Islet precursor cell (in vitro differentiated cells): ENCODE measurements at places on chromosomes 6 and 20.

GRCh38 chr6:835476-836160, 142.7 kb upstream of the EXOC2 start:
- DNase-seq: no peak

DNA sequence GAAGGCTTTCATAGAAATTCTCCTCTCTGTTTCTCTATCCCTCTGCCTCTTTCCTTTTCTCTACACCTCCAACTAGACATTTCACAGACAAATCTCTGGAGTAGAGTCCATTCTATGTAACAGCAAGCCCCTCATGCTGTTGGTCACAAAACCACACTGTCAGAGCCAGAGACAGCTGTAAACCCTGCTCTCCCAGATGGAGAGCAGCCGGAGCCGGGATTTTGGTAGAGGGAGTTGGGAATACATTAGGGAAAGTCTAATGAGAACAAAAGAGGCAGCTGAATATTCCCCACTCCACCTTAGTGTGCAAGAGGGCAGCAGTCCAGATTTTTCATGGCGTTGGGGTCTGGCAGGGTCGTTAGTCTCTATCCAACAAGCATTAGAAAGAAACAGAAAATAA, 68.3 kb upstream of the EDN1 start:
- no peak for DNase-seq

- peak; percentile 96 for DNase-seq
These were observed 255.9 kb downstream of the SYNE1 start for GRCh38 chr6:152380993-152381898.

- no peak for DNase-seq
These were observed 92.3 kb upstream of the ELOVL5 start for GRCh38 chr6:53441035-53441493.

GRCh38 chr6:126842769-126843168, 275.7 kb upstream of the RSPO3 start:
- no peak for DNase-seq

- DNase-seq: no peak
These were observed 42.5 kb downstream of the PANK2 start for GRCh38 chr20:3931664-3932063.

GRCh38 chr6:34027445-34027936, 118.4 kb downstream of the GRM4 start:
- peak; percentile 73 for DNase-seq

DNA sequence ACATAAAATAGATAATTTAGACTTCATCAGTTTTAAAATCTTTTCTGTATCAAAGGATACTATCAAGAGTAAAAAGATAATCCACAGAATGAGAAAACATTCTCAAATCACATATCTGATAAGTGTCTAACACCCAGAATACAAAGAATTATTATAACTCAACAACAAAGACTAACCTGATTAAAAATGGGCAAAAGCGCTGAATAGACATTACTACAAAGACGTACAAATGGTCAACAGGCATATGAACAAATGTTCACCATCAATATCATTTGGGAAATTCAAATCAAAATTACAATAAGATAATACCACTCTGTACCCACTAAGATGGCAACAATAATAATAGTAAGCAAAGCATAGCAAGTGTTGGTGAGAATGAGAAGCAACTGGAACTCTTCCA, 503.8 kb downstream of the CDH26 start:
- DNase-seq: no peak

- DNase-seq: no peak
These were observed 23.8 kb downstream of the PCNA start for GRCh38 chr20:5095931-5096330.

DNA sequence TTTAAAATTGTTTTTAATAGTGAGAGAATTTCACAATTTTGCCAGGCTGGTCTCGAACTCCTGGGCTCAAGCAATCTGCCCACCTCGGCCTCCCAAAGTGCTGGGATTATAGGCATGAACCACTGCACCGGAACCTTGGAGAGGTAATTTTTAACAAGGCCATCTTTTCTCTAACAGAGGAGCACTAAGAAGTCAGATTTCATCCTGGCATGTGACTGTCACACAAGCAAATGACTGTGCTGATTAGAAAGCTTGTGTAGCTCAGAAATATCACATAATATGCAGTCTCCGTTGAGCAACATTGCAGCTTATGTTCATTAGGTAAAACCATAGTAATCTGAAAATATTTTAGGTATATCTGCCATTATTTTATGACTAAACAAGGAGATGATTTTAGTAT, 156.0 kb downstream of the CCDC170 start:
- no peak for DNase-seq

- DNase-seq: peak; percentile 41
These were observed 59.4 kb downstream of the GINS1 start for GRCh38 chr20:25466846-25467245.

DNA sequence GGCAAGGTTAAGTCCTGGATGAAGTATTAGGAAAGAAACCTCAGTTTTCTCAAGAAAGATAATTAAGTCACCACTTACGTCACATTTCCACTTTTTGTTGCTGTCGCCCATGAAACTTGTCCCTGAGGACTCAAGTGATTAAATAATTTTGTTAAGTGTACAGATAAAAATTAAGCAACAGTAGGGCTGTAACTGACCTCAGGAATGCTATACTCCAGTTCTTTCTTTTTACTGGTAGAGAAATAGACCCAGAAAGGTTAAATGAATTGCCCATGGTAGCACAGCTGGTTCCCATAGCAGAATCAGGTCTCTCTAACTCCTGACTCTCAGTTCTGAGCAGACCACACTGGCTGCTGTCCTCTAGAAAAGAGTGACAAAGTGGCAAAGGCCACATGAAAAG, 54.5 kb downstream of the CLIC5 start:
- no peak for DNase-seq
